Natural killer cell (primary cell): ENCODE measurements at places on chromosomes 6 and 20. TPM values are rescaled to one million over a fixed set of nuclear protein-coding genes. Genes with fewer than 3 reads are reported as not detected.

DNA sequence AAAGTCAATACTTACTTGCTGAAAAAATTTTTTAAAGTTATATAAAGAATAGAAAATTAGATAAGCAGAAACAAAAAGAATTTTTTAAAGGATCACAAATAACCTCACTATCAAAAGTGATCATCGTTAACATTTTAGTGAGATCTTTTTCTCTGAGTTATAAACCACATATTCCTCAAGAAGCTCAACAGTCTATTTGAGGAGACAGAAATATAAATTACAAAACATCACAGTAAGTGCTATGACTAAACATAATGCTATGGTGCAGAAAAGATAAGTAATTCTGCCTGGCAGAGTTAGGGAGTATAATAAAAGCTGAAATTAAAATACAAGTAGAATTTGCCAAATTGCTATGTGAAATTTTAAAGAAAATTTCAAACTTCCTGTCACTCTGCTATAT is 226.7 kb downstream of the LMBRD1 start:
- no peak for DNase-seq
- no peaks in the 10 kb centered on the region for H3K27me3 ChIP-seq
- H3K4me3 ChIP-seq = no peak overlapping the region
- H3K27ac ChIP-seq = no peak overlapping the region
- H3K36me3 ChIP-seq = no peaks in the 10 kb centered on the region

DNA sequence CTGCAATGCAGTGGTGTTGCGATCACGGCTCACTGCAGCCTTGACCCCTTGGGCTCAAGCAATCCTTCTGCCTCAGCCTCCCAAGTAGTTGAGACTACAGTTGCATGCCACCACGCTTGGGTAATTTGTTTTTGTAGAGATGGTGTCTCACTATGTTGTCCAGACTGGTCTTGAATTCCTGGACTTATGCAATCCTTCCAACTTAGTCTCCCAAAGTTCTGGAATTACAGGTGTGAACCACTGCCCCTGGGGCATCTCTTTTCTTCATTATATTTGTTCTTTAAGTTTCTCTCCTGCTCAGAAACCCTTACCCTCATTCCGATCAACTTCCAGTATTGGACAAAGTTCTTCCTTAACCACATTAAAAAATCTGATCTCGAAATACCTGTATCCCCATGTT is 44.7 kb upstream of the DEK start:
- no peaks in the 10 kb centered on the region for H3K4me1 ChIP-seq
- DNase-seq = no peak
- no peaks in the 10 kb centered on the region for H3K36me3 ChIP-seq
- no peak overlapping the region for H3K27ac ChIP-seq
- H3K27me3 ChIP-seq = no peaks in the 10 kb centered on the region

DNA sequence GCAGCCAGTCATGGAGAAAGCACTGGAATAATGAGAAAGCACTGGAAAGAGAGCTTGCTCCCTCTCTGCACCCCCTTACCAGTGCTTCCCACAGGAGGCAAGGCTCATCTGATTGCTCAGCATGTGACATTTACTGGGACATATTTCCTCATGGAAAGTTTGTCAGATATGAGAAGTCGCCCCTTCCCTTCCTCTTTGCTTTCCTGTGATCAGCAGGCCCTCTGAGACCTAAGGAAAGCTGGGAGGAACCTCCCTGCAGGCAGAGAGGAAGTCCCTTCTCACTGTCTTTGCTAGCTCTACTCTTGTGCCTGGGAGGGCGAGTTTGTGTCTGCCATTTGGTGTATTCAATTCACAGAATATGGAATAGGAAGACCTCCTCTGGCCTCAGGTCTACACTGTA is 283.8 kb downstream of the ALDH8A1 start:
- H3K4me3 ChIP-seq = no peak overlapping the region
- no peak for DNase-seq
- no peak overlapping the region for H3K27ac ChIP-seq
- H3K36me3 ChIP-seq = no peaks in the 10 kb centered on the region

GRCh38 chr20:38766071-38766470 is 17.8 kb downstream of the ACTR5 start:
- no peak for DNase-seq
- H3K27me3 ChIP-seq = no peaks in the 10 kb centered on the region
- H3K4me1 ChIP-seq = no peaks in the 10 kb centered on the region
- peaks cover 80% of the 10 kb centered on the region for H3K36me3 ChIP-seq
- no peak overlapping the region for H3K4me3 ChIP-seq
- H3K27ac ChIP-seq = no peak overlapping the region

GRCh38 chr20:18702736-18703135 is 110.8 kb upstream of the SCP2D1 start:
- no peak overlapping the region for H3K27ac ChIP-seq
- H3K4me3 ChIP-seq = no peak overlapping the region
- H3K36me3 ChIP-seq = no peaks in the 10 kb centered on the region
- DNase-seq = no peak
- no peaks in the 10 kb centered on the region for H3K4me1 ChIP-seq

- no peak overlapping the region for H3K27ac ChIP-seq
- peaks cover 19% of the 10 kb centered on the region for H3K4me1 ChIP-seq
- no peaks in the 10 kb centered on the region for H3K27me3 ChIP-seq
- H3K36me3 ChIP-seq = no peaks in the 10 kb centered on the region
- DNase-seq = no peak
These were observed 15.2 kb downstream of the BCAS4 start for GRCh38 chr20:50810063-50810462.

GRCh38 chr20:63544241-63544957 is 3.1 kb downstream of the SRMS start:
- DNase-seq = no peak
- H3K27me3 ChIP-seq = no peaks in the 10 kb centered on the region
- no peak overlapping the region for H3K4me3 ChIP-seq
- H3K27ac ChIP-seq = no peak overlapping the region
- H3K36me3 ChIP-seq = no peaks in the 10 kb centered on the region

- DNase-seq = no peak
- no peaks in the 10 kb centered on the region for H3K36me3 ChIP-seq
- no peak overlapping the region for H3K27ac ChIP-seq
These were observed 2.2 kb upstream of the MYCT1 start for GRCh38 chr6:152695372-152696045.

GRCh38 chr6:126811321-126811720 is 307.1 kb upstream of the RSPO3 start:
- no peaks in the 10 kb centered on the region for H3K27me3 ChIP-seq
- no peak overlapping the region for H3K27ac ChIP-seq
- no peaks in the 10 kb centered on the region for H3K4me1 ChIP-seq
- DNase-seq = no peak

- H3K27me3 ChIP-seq = no peaks in the 10 kb centered on the region
- H3K4me1 ChIP-seq = peaks cover 8% of the 10 kb centered on the region
- DNase-seq = no peak
- no peaks in the 10 kb centered on the region for H3K36me3 ChIP-seq
- no peak overlapping the region for H3K4me3 ChIP-seq
These were observed 129.8 kb downstream of the FOXO3 start for GRCh38 chr6:108690326-108691049.

GRCh38 chr6:134253681-134254080 is 64.2 kb downstream of the SGK1 start:
- no peak for DNase-seq
- no peak overlapping the region for H3K27ac ChIP-seq
- H3K27me3 ChIP-seq = no peaks in the 10 kb centered on the region
- no peaks in the 10 kb centered on the region for H3K36me3 ChIP-seq
- H3K4me1 ChIP-seq = no peaks in the 10 kb centered on the region
- no peak overlapping the region for H3K4me3 ChIP-seq

GRCh38 chr6:139931747-139932146 is 557.3 kb upstream of the CITED2 start:
- no peak overlapping the region for H3K4me3 ChIP-seq
- H3K27me3 ChIP-seq = no peaks in the 10 kb centered on the region
- no peaks in the 10 kb centered on the region for H3K36me3 ChIP-seq
- H3K27ac ChIP-seq = no peak overlapping the region
- no peaks in the 10 kb centered on the region for H3K4me1 ChIP-seq

GRCh38 chr6:43981363-43981990 is 145.8 kb downstream of the MRPL14 start:
- no peaks in the 10 kb centered on the region for H3K27me3 ChIP-seq
- H3K4me1 ChIP-seq = peaks cover 14% of the 10 kb centered on the region
- peak; percentile 11 for DNase-seq
- H3K4me3 ChIP-seq = no peak overlapping the region
- no peak overlapping the region for H3K27ac ChIP-seq

DNA sequence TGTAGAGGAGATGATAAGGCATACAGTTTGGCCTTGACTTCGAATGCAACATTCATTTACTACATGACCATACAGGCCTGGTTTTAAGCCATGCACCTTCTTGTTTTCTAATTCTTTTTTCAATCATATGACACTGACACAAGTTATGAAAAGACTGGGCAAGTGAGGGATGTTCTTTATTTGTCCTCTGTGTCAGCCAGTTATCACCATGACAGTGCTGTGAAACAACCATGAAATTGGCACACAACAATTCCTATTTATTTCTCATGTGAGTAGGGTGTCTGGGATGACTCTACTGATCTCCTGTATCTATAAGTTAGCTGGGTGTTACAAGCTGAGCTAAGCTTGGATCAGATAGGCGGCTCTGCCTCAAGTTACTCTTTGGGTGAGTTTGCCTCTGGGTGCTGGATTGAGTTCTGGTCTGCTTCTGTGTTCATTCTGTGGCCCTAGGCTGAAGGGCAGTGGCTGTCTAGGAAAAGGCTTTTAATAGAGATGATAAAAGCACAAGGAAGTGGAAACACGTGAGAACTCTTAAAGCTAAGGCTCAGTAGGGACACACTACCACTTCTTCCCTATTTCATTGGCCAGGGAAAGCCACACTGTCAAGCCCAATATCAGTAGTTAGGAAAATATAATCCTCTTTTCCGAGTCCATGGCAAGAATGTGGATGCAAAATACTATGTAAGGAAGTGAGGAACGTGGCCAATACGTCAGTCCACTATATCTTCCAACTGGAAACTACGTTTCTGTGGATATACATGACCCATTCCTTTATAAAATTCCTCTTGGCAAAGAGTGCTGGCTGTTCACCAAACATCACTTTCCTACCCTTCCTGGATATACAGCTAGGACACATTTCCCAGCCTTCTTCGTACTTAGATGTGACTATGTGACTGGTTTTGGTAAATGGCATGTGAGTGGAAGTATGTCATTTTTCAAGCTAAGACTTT is 126.2 kb upstream of the RNF24 start:
- H3K4me3 ChIP-seq = no peak overlapping the region
- no peaks in the 10 kb centered on the region for H3K27me3 ChIP-seq
- no peak overlapping the region for H3K27ac ChIP-seq
- no peaks in the 10 kb centered on the region for H3K36me3 ChIP-seq
- DNase-seq = no peak

DNA sequence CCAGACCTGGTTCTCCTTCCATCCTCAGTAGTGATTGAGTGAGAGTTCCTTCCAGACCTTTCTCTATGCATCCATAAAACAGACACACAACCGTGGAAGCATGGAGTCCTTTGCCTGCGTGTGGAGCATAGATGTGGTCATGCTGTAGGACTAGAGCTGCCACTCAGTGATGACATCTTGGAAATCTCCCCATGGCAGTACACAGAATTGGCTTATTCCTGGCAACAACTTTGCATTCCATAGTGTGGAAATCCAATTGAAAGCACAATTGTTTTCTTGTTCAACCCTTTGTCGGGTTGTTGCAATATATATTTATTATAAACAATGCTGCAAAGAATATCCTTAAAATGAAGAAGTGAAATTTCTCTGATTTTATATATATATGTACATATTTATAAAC is 547.8 kb downstream of the CDH26 start:
- H3K4me1 ChIP-seq = no peaks in the 10 kb centered on the region
- H3K27me3 ChIP-seq = no peaks in the 10 kb centered on the region
- no peaks in the 10 kb centered on the region for H3K36me3 ChIP-seq
- H3K27ac ChIP-seq = no peak overlapping the region
- no peak for DNase-seq
- H3K4me3 ChIP-seq = no peak overlapping the region

GRCh38 chr6:53398247-53399026 is 49.7 kb upstream of the ELOVL5 start:
- H3K27me3 ChIP-seq = no peaks in the 10 kb centered on the region

DNA sequence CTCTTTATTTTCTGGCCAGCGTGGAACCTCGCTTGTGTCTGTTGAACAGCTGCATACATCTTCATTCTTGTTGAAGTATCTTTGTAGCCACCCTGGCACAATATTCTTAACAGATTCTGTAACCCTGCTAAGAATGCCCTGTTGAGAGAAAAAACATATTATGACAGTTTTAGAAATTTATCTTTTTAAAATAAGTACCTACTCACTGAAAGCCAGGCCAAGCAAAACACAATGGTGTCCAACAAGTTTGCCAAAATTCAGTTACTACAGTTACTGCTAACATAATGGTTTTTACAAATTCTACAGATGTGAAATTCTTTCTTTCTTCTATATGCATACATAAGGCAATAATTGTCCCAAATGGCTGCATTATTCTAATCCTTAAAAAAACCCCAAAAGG is 18.2 kb downstream of the NUP153 start:
- H3K4me3 ChIP-seq = no peak overlapping the region
- no peaks in the 10 kb centered on the region for H3K27me3 ChIP-seq
- H3K4me1 ChIP-seq = peaks cover 3% of the 10 kb centered on the region

DNA sequence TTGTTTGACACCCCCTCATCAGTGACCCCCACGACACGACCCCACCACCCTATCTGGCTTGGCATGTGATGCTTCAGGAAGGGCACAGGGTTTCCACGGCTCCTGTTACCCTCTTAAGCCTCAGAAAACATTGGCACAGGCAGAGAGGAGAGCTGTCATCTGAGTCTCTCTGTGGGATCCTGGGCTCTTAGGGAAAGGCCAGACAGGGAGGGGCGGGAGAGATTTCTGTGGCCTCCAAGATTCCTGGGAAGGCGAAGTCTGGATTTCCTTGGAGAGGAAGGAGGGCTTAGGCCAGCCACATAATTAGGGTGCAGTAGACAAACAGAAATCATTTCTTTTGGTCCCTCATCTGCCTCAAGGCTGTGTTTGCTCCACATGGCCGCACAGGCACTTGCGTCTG is 191.6 kb upstream of the SNX9 start:
- no peaks in the 10 kb centered on the region for H3K4me1 ChIP-seq
- H3K27ac ChIP-seq = no peak overlapping the region
- no peaks in the 10 kb centered on the region for H3K27me3 ChIP-seq
- H3K4me3 ChIP-seq = no peak overlapping the region
- DNase-seq = no peak

Gene HSPA12B
- total RNA-seq = not detected

Gene OR2H2
- not detected for total RNA-seq

Gene ADGRB3
- not detected for total RNA-seq

Gene MUC22
- not detected for total RNA-seq

Gene DEFB119
- total RNA-seq = not detected

Gene TAP1
- total RNA-seq = 179 TPM

Gene PLAGL1
- total RNA-seq = 4.9 TPM

Gene GHRH
- not detected for total RNA-seq

Gene LY6G6D
- not detected for total RNA-seq

Gene MATN4
- total RNA-seq = not detected

Gene PCSK2
- not detected for total RNA-seq

Gene HTR1B
- not detected for total RNA-seq

Gene TGM3
- not detected for total RNA-seq

Gene TOX2
- 1.8 TPM for total RNA-seq

Gene CCDC170
- total RNA-seq = 0.96 TPM

Gene FIG4
- total RNA-seq = 15.7 TPM

Gene DLL1
- total RNA-seq = 16.9 TPM

Gene ULBP1
- 0.18 TPM for total RNA-seq
